Osteoblast (primary cell): ENCODE measurements at places on chromosomes 6 and 20.

GRCh38 chr6:166058064-166058739 lies 109.4 kb downstream of the TBXT start:
- DNase-seq: no peak
- no peaks in the 10 kb centered on the region for H3K36me3 ChIP-seq
- H3K4me1 ChIP-seq: peaks cover 19% of the 10 kb centered on the region
- peak overlapping the region; percentile 68 for H3K27ac ChIP-seq
- H3K27me3 ChIP-seq: peaks cover 3% of the 10 kb centered on the region

DNA sequence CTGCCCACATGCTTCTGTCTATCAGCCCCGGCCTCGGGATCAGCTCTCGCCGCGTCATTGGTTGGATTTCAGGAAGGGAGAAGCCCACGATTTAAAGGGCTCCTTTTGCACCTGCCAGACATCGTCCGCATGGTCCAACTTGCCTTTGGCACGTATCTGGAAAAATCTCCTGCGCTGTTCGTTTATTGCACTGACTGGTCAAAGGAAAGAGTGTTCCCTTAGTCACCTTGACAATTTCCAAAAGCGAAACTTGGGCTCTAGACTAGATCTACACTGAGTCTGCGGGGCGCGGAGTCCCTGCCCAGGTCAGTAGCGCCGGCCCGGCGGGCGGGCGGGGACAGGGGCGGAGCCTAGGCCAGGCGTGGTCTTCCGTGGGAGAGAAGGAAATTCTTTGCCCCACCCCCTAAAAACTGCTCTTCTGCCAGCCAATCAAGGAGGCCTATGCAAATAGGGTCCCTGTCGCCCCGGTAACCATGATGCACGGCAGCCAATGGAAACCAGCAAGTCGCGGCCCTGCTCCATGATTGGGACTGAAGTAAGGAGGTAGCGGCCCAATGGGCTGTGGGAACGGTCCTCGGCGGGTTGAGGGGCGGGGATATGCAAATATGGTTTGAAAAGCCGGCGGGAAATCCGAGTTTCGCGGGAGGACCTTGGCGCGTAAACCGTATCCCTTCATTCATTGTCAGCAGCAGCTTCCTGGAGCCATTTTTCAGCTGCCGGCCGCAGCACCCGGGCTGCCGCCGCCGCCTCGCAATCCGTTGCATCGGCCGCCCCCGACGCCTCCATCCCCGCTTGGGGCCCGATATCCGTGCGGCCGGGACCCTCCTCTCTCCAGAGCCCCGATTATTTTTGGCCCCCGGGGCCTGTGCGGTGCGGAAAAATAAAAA lies at the start of gene E2F3:
TSS of gene E2F3 (plus strand) at position 675 of the 887 bp plus-strand sequence. CDS start 354 bp downstream, outside the sequence.
- peak within 1 kb of the TSS; percentile 56 for H3K27ac ChIP-seq
- H3K4me3 ChIP-seq: peak within 1 kb of the TSS; percentile 87
- H3K4me1 ChIP-seq: peaks cover 7% of the 10 kb centered on the region
- peak; percentile 100 for DNase-seq
- H3K36me3 ChIP-seq: peaks cover 8% of the 10 kb centered on the region

DNA sequence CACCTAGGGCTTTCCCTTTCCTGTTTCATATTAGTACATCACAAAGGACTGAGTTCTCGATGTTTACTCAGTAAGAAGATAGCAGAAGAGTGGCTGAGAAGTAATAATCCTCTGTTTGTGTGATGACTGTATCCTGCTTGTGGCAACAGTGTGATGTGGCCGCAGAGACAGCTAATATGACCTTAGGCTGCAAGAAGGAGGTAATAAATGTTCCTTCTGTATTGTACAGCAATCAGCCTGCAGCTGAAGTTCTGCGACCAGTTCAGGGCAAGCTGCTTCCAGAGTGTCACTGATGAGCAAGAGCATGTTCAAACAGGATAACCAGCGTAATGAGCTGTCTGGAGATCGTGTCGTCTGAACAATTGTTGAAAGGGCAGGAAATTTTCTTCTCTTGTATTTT lies 70.9 kb downstream of the OPN5 start:
- no peaks in the 10 kb centered on the region for H3K27me3 ChIP-seq
- DNase-seq: no peak
- no peak overlapping the region for H3K27ac ChIP-seq

DNA sequence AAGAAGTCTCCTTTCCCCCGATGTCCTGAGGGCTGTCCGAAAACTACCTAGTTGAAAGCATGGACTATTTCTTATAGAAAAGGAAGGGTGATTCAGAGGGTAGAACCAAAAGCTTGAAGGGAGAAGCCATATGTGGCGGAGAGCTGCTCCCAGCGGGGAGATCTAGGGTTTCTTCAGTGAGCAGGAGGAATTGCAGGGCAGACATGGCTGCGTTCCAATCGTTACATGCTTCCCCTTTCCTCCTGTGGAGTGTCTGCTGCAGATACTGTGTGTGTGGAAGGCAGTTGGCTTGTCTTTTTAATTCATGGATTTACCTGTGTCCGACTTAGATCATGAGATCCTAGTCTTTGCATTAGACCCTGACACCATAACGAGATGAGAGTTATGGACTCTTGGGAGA lies 799.5 kb downstream of the QKI start:
- no peaks in the 10 kb centered on the region for H3K4me1 ChIP-seq
- DNase-seq: no peak
- no peaks in the 10 kb centered on the region for H3K27me3 ChIP-seq
- no peak overlapping the region for H3K27ac ChIP-seq
- no peaks in the 10 kb centered on the region for H3K36me3 ChIP-seq

GRCh38 chr20:25686081-25687067 lies 10.3 kb downstream of the ZNF337 start:
- peaks cover 14% of the 10 kb centered on the region for H3K36me3 ChIP-seq
- DNase-seq: no peak
- no peak overlapping the region for H3K4me3 ChIP-seq
- no peaks in the 10 kb centered on the region for H3K27me3 ChIP-seq
- no peak overlapping the region for H3K27ac ChIP-seq

DNA sequence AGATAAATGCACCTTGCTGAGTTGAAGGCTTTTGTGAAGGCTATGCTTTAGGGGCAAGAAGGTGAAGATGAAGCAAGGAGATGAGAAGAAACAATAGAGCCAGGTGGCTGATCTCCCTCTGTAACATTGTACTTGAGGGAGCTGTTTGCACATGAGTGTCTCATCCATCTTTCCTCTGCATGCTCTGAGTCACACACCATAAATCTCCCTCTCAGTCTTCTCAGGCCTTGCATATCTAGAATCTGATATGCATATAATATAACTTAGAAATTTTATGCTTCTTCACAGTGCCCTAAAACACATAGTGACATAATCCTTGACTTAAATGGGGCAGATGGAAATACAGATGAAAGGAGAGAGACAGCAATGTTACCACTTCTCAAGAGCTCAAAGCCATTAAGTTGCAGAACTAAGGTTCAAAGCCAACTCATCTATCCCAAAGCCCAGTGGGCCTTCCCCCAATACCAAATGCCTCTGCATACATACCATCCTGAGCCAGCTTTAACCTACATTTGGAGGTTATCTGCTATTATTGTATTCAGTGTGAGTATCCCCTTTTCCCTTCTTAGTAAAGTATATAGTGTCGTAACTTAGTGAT lies 62.4 kb upstream of the STXBP5 start:
- no peak overlapping the region for H3K27ac ChIP-seq
- peaks cover 5% of the 10 kb centered on the region for H3K4me1 ChIP-seq
- no peak overlapping the region for H3K4me3 ChIP-seq

- H3K36me3 ChIP-seq: no peaks in the 10 kb centered on the region
- H3K27ac ChIP-seq: no peak overlapping the region
- no peak overlapping the region for H3K4me3 ChIP-seq
- no peak for DNase-seq
- no peaks in the 10 kb centered on the region for H3K27me3 ChIP-seq
- peaks cover 3% of the 10 kb centered on the region for H3K4me1 ChIP-seq
Measured at GRCh38 chr20:17768271-17768670, 68.5 kb downstream of the BANF2 start.

DNA sequence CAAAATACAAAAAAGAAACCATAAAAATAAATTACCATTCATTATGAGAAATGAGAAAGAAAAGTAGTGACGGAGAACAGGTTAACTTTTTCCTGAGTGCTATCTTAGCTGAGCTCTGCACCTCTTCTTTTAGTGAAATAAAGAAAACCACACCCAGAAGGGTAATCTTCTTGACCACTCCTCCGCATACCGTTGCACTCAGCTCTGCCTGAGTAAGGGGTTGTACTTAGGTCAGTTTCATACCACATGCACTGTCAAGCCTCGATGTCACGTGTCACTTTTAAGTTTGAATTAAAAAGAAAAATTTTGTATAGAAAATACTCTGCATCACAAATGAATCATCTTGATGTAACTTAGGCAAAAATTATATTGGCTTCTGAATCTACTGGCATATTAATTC lies 2.8 kb downstream of the EZR start:
- no peak for DNase-seq
- peak overlapping the region; percentile 76 for H3K4me3 ChIP-seq
- H3K4me1 ChIP-seq: peaks cover 46% of the 10 kb centered on the region
- no peak overlapping the region for H3K27ac ChIP-seq
- no peaks in the 10 kb centered on the region for H3K27me3 ChIP-seq
- H3K36me3 ChIP-seq: no peaks in the 10 kb centered on the region

DNA sequence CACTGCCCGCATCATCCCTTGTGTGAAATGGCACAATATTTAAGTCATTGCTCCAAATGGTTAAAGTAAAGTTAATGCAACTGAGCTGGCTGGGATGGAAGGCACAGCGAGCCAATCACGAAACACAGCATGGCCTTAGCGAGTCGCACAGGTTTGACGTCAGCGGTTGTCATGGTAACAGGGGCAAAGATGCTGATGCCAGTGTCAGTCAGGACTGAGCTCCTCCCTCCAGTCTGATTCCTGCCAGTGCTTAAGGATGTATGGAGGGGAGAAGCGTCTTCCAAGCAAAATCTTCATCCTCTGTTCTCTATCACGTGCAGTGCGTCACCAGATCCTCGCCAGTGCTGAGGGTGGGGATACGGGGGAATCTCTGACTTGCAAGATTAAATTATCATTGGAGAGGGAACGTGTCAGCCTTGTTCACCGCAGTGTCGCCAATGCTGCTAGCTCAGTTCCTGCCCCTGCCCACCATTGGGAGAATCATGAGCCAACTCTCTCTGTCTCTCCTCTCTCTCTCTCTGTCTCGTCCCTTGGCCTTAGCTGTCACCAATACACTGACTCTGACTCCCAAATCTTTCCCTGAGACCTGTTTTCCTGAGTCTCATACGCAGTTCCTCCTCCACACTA lies 24.5 kb downstream of the TSPYL4 start:
- H3K4me3 ChIP-seq: no peak overlapping the region
- H3K36me3 ChIP-seq: no peaks in the 10 kb centered on the region
- peak; percentile 71 for DNase-seq
- H3K4me1 ChIP-seq: no peaks in the 10 kb centered on the region

DNA sequence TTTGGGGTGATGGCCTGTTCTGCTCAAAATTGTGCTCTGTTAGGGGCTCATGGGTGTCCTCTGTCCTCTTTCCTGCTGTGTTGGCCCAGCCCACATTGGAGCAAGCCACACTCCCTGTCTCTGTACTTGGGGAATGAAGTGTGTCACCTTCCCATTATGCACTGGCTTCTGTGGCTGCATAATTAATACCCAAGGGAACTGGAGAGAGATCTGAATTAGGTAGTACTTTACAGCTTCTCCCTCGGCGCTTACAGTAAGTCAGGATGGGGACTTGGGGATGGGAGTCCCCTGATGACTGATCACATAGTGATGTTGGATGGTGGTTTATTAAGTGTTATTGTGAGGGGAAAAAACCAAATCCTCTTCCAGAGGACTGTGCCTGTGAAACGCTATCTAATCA lies 116.6 kb downstream of the FOXO3 start:
- peaks cover 14% of the 10 kb centered on the region for H3K4me1 ChIP-seq
- no peak overlapping the region for H3K27ac ChIP-seq
- DNase-seq: no peak
- H3K36me3 ChIP-seq: peaks cover 3% of the 10 kb centered on the region
- H3K4me3 ChIP-seq: no peak overlapping the region
- no peaks in the 10 kb centered on the region for H3K27me3 ChIP-seq

DNA sequence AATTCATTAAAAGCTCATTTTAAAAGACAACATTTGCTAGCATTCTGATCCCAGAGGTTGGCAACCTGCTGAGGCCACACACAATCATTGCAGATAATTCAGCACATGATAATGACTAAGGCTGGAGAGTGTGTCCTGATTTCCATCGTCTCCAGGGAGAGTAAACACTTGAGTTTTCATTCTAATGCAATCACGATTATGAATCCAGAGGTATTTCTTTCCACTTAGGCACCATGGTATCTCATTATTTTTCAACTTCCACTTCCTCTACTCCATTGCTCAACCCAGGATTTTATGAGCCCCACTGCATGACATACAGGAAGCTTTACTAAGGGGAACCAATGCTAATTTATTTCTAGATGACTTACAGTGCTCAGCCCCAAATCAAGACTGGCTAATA lies 273.8 kb upstream of the AGPAT4 start:
- no peak for DNase-seq
- H3K4me3 ChIP-seq: no peak overlapping the region
- H3K27ac ChIP-seq: no peak overlapping the region
- H3K36me3 ChIP-seq: no peaks in the 10 kb centered on the region
- H3K4me1 ChIP-seq: no peaks in the 10 kb centered on the region
